ENCODE measurements at places on chromosomes 3 and 15. TPM values are rescaled to one million over a fixed set of nuclear protein-coding genes. Genes with fewer than 3 reads are reported as not detected.

The CIB2 gene
- 4.9 TPM for total RNA-seq

The SHF gene
- total RNA-seq: 9.5 TPM

The WDR93 gene
- 1.0 TPM for total RNA-seq

The ZNF660 gene
- total RNA-seq: 4.0 TPM

The SLC9C1 gene
- 0.15 TPM for total RNA-seq

The CD200R1 gene
- 1.3 TPM for total RNA-seq
